Epithelial cell of proximal tubule (primary cell): ENCODE measurements at places on chromosomes 5 and 9.

GRCh38 chr5:119273391-119273839, 82.4 kb upstream of the TNFAIP8 start:
- DNase-seq = no peak

DNA sequence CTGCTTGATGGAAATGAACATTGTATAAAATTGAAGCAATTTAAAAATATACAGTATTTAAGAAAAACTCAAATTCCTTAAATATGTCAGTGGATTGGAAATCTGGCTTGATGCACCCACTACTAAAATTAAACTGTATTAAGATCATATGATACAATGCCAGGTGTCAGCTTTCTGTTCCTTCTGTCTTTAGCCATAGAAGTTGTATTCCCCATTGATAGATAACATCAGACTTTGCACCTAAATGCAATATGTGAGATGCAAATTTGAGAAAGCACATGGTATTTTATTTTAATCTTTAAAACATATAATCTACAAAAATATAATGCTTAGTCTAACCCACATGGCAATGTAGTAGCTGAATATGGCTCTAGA, 697.4 kb upstream of the WWC1 start:
- no peak for DNase-seq

GRCh38 chr9:80560976-80561375, 989.2 kb downstream of the TLE4 start:
- no peak for DNase-seq

DNA sequence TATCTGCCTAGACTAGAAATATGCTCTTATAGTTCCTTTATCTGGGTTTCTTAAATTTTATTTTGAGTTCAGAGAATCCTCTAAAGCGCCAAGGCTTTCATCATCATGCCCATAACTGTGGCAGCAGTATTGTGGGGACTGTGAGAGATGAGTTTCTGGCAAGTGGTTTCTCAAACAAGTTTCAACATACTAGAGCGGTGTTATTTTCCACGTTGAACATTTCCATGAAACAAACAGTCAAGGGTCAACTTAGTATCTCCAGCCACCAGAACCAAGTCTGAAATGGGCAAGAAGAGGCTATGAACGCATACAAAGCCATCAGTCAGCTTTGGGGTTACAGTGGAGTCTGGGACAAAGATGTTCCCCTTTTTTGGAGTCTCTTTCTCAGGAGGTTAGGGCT, 40.3 kb downstream of the SERINC5 start:
- DNase-seq = no peak

DNA sequence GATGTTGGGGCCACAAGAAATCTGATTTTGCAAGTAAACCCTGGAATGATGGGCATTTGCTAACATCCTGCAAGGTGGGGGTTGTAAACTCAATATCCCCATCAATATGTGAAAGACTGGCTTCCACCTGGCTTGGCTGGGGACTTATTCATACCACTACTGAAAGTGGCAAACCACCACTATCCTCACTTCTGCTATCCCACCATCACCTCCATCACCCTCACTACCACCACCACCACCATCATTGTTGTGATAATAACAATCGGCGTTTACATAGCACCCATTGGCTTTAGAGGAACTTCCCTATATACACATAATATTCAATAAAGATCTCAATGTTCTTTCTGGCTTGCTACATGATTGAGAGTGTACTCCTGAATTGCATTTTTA, 224.7 kb upstream of the DAP start:
- no peak for DNase-seq

DNA sequence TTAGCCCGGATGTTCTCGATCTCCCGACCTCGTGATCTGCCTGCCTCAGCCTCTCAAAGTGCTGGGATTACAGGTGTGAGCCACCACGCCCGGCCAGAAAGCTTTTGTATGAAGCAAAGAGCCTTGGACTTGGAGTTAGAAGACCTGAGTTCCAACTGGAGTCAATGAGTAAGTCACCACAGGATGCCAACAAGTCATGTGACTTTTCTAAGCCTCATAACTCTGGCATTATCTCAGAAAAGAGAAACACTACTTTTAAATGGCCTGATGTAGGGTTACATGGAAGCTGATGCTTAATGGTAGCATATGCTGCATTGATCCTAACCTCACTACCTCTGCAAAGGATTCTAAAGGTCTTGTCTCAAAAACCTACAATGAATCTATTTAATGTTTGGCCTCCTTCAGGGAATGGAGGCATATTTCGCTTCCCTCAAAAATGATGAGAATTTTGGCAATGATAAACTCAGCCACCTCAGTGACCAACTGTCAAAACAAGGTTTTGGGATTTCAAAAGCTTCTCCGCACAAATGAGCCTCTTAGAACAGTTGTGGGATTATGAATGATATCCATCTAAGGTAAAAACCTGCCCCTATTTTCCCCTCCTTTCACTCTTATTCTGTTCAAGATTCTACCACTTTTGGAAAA, 236.8 kb downstream of the ACTL7B start:
- DNase-seq = no peak

GRCh38 chr9:71820403-71820921, 52.1 kb upstream of the CEMIP2 start:
- DNase-seq = no peak

GRCh38 chr5:45279109-45279508, 417.1 kb downstream of the HCN1 start:
- DNase-seq = no peak
